ENCODE measurements at places on chromosomes 12 and 14.

DNA sequence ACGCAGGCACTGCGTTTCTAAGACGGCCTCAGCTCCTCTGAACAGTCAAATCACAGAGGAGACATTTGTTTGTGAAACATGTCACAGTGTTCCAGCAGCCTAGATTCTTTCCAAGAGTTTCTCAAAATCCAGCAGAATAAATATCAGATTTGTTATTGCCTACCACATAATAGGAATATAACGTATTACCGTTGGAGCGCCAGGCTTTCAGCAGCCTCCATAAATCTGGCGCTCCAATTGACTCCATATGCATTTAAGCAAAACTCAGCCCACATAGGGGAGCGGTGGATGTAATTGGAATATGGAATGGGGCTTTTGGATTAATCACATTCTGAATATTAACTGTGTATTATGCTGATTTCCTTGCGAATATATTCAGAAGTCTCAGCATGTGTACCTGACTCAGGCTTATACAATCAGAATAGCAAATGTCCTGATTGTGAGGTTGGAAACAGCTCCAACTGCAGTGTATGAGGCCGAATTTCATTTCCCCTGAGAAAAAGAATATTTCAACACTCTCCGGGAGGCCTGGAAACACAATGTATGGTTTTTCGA, 174.0 kb downstream of the ASCL4 start:
- H3K4me3 ChIP-seq: no peak overlapping the region
- DNase-seq: no peak
- H3K27ac ChIP-seq: no peak overlapping the region

- DNase-seq: peak; percentile 50
- peak overlapping the region; percentile 93 for H3K4me3 ChIP-seq
- no peaks in the 10 kb centered on the region for H3K27me3 ChIP-seq
- H3K27ac ChIP-seq: peak overlapping the region; percentile 99
Observed at GRCh38 chr12:6534945-6535696, 804 bp downstream of the GAPDH start.

GRCh38 chr12:2291182-2291832, 238.5 kb downstream of the CACNA1C start:
- no peaks in the 10 kb centered on the region for H3K27me3 ChIP-seq
- DNase-seq: peak; percentile 9
- no peak overlapping the region for H3K27ac ChIP-seq
- H3K4me3 ChIP-seq: no peak overlapping the region
- peaks cover 8% of the 10 kb centered on the region for H3K4me1 ChIP-seq
- no peaks in the 10 kb centered on the region for H3K36me3 ChIP-seq

- H3K36me3 ChIP-seq: peaks cover 71% of the 10 kb centered on the region
- no peaks in the 10 kb centered on the region for H3K27me3 ChIP-seq
- peaks cover 7% of the 10 kb centered on the region for H3K4me1 ChIP-seq
- no peak overlapping the region for H3K27ac ChIP-seq
- DNase-seq: no peak
Observed at GRCh38 chr14:92953526-92953925, 30.6 kb downstream of the CHGA start.

DNA sequence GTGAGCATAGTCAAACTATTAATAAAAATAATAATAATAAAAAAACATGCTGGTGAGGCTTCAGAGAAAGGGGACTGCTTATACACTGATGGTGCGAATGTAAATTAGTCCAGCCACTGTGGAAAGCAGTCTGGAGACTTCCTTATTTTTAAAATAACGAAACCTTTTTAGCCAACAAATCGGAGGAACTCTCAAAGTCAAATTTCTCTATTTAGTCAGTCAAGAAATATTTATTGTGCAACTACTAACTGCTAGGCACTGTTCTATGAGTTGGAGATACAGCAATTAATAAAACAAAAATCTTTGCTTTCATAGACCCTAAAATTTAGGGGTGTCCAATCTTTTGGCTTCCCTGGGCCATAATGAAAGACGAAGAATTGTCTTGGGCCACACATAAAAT, 10.8 kb downstream of the TAOK3 start:
- H3K27me3 ChIP-seq: no peaks in the 10 kb centered on the region
- peaks cover 5% of the 10 kb centered on the region for H3K36me3 ChIP-seq
- DNase-seq: no peak
- H3K4me3 ChIP-seq: no peak overlapping the region
- H3K4me1 ChIP-seq: peaks cover 11% of the 10 kb centered on the region

GRCh38 chr12:8156416-8156815, 399 bp upstream of the ZNF705A start:
- H3K36me3 ChIP-seq: no peaks in the 10 kb centered on the region
- no peak overlapping the region for H3K4me3 ChIP-seq
- no peak for DNase-seq
- H3K27ac ChIP-seq: peak overlapping the region; percentile 57
- H3K4me1 ChIP-seq: peaks cover 10% of the 10 kb centered on the region
- peaks cover 6% of the 10 kb centered on the region for H3K27me3 ChIP-seq

DNA sequence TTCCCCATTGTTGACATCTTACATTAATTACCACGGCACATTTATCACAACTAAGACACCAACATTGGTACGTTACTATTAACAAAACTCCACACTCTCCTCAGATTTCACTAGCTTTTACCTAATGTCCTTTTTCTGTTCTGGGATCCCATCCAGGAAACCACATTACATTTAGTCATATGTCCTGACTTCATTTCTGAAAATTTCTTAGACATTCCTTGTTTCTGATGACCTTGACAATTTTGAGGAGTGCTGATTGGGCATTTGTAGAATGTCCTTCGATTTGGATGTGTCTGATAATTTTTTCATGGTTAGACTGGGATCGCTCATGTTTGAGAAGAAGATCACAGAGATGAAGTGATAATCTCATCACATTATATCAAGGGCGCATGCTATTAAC, 34.6 kb upstream of the ACSM4 start:
- H3K27me3 ChIP-seq: peaks cover 9% of the 10 kb centered on the region
- DNase-seq: no peak
- no peaks in the 10 kb centered on the region for H3K4me1 ChIP-seq
- H3K36me3 ChIP-seq: no peaks in the 10 kb centered on the region
- H3K27ac ChIP-seq: no peak overlapping the region
- H3K4me3 ChIP-seq: no peak overlapping the region

GRCh38 chr12:3795066-3795465, 42.2 kb upstream of the CRACR2A start:
- H3K4me1 ChIP-seq: no peaks in the 10 kb centered on the region
- no peak overlapping the region for H3K4me3 ChIP-seq
- peaks cover 8% of the 10 kb centered on the region for H3K36me3 ChIP-seq
- H3K27ac ChIP-seq: no peak overlapping the region
- no peak for DNase-seq

DNA sequence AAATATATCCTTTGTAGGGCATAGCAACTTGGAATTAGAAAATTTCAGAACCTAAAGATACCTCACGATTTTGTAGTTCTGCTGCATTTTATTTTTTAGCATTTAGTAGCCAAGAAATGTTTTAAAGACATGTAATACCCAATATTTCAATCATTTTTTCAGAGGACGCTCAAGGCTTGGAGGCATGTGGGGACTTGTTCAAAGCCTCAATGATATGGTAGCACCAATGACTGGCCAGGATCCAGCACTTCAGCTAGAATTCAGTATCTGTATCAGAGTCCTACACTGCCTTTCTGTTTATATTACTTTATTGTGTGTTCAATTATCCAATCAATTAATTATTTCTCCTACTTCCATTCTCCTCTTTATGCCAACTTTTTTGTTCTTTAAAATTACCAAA, 154.8 kb upstream of the NEDD1 start:
- no peak overlapping the region for H3K4me3 ChIP-seq
- no peak overlapping the region for H3K27ac ChIP-seq
- no peaks in the 10 kb centered on the region for H3K36me3 ChIP-seq
- peaks cover 17% of the 10 kb centered on the region for H3K27me3 ChIP-seq
- H3K4me1 ChIP-seq: no peaks in the 10 kb centered on the region

GRCh38 chr12:51717326-51717925, 126.4 kb downstream of the SCN8A start:
- H3K27ac ChIP-seq: no peak overlapping the region
- H3K4me1 ChIP-seq: peaks cover 14% of the 10 kb centered on the region
- H3K27me3 ChIP-seq: peaks cover 32% of the 10 kb centered on the region

DNA sequence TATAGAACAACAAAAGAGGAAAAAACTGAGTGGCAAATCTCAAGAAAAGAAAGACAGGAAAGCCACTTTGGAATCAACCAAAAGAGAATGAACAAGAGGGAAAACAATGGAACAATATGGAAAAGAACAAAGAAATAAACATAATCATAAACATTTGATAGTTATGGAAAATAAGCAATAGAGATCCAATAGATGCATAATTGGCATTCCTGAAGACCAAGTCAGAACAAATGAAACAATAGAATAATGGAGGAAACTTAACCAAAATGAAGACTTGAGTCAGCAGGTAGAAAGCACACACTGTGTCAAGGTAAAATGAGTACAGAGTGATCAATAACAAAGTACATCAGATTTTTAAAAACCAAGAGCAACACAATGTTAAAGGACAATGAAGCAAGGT, 10.1 kb upstream of the RPS6KA5 start:
- H3K27ac ChIP-seq: no peak overlapping the region
- peaks cover 26% of the 10 kb centered on the region for H3K4me1 ChIP-seq
- no peaks in the 10 kb centered on the region for H3K27me3 ChIP-seq
- no peak overlapping the region for H3K4me3 ChIP-seq

DNA sequence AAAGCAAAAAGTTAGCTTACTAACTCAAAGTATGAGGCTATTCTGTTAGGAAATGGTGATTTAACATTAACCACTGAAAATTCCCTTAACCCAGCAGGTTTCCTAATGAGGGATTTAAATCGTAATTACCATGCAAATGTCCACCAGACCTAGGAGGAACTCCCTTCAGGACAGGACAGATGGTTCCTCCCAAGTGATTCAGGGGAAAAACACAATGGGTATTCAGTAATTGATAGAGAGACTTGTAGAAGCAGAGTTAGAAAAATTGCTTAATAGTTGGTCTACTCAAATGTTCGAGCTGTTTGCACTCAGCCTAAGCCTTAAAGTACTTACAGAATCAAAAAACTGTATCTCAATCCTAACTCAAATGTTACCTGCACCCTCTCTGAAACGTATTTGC, 21.6 kb downstream of the RERGL start:
- H3K4me1 ChIP-seq: no peaks in the 10 kb centered on the region
- H3K4me3 ChIP-seq: no peak overlapping the region
- DNase-seq: no peak
- no peaks in the 10 kb centered on the region for H3K36me3 ChIP-seq

- no peak overlapping the region for H3K27ac ChIP-seq
- H3K36me3 ChIP-seq: peaks cover 3% of the 10 kb centered on the region
- H3K27me3 ChIP-seq: peaks cover 21% of the 10 kb centered on the region
- peak; percentile 14 for DNase-seq
- H3K4me1 ChIP-seq: peaks cover 34% of the 10 kb centered on the region
- peak overlapping the region; percentile 54 for H3K4me3 ChIP-seq
Observed at GRCh38 chr12:94561943-94562411, 88.4 kb downstream of the TMCC3 start.

GRCh38 chr14:83491091-83491490, 1957.4 kb upstream of the SEL1L start:
- no peaks in the 10 kb centered on the region for H3K27me3 ChIP-seq
- no peak for DNase-seq
- H3K27ac ChIP-seq: no peak overlapping the region
- H3K4me1 ChIP-seq: no peaks in the 10 kb centered on the region
- H3K4me3 ChIP-seq: no peak overlapping the region

GRCh38 chr12:131751335-131751734, 40.4 kb downstream of the SFSWAP start:
- no peak overlapping the region for H3K4me3 ChIP-seq
- no peaks in the 10 kb centered on the region for H3K27me3 ChIP-seq
- no peak overlapping the region for H3K27ac ChIP-seq
- peaks cover 6% of the 10 kb centered on the region for H3K4me1 ChIP-seq

- H3K4me1 ChIP-seq: peaks cover 7% of the 10 kb centered on the region
- H3K27me3 ChIP-seq: peaks cover 32% of the 10 kb centered on the region
- H3K27ac ChIP-seq: no peak overlapping the region
- no peaks in the 10 kb centered on the region for H3K36me3 ChIP-seq
Observed at GRCh38 chr14:92328664-92329255, 5.8 kb downstream of the SLC24A4 start.
